ENCODE measurements at places on chromosomes 13 and 19. TPM values are rescaled to one million over a fixed set of nuclear protein-coding genes. Genes with fewer than 3 reads are reported as not detected.
A peak's percentile ranks its signal among the peaks of the same experiment; 100 is the strongest.

DNA sequence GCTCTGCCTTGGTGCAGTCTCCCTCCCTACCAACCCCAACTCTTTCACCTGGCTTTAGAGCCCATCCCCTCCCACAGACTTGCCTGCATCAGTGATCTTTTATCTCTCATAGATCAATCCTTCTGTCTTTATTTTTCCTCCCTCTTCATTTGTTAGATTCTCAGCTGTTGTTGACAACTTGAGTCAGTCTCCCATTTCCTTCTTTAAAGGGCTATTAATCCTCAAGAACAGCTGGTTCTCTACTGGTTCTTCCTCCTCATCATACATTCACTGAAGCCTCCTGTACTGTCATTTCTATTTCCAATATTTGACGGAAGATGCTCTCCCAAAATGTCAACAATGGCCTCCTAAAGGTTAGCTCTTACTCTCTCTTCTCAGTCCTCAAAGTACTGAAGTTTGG, 408.2 kb downstream of the TBC1D4 start:
- no peak for DNase-seq

The ADPRHL1 gene
- polyA plus RNA-seq: 0.35 TPM

- DNase-seq: no peak
Measured at GRCh38 chr19:41927497-41928192, 604 bp downstream of the ERFL start.

DNA sequence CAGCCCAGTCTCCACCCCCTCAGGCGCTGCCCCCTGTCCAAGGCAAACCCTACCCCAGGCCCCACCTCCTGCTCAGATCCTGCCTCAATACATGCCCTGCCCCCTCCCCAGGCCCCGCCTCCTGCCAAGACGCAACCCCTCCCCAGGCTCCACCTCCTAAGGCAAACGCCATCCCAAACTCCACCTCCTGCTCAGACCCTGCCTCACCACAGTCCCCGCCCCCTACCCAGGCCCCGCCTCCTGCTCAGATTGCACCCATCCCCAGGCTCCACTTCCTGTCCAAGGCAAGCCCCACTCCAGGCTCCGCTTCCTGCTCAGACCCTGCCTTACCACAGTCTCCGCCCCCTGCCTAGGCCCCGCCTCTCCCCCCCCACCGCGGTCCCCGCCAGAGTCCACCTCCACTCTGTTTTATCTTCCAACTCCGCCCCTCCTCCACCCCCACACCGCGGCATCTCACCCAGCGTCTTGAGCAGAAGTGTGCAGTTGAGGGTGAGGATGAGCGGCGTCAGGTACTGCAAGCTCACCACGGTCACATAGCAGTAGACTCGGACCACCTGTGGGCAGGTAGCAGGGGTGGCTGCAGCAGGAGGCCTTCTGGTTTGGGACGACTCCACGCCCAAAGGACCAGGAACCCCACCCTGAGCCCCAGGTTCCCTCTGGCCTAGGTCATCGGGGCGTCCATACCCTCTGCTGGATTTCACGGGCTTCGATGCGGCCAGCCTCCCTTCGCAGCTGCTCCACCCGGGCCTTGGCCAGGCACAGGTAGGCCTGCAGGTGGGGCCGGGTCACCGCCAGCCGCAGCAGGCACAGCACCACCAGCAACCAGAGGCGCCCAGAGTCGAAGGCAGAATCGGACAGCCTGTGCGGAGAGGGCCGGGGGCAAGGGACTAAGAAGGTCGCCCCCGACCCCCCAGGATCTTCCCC, 17.7 kb downstream of the TMEM161A start:
- DNase-seq: peak; percentile 59

The PRX gene
- 1.9 TPM for polyA plus RNA-seq

The PTH2 gene
- polyA plus RNA-seq: not detected

DNA sequence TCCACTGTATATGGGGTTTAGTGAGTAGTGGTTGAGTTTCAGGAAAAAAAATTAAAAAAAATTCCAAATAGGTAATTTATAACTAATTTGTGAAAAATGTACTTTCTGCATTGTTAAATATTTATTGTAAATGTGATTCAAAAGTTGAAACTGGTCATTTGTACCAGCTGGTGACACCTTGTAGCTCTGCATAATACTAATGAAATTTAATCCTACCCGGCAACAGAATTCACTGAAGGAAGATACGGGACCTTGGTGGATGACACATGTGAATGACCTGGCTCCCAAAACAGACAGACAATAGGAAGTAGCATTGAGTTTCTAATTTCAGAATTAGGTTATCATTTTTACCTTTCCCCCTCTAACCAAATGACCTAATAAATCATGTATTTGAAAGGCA, 73.8 kb downstream of the SLITRK6 start:
- DNase-seq: no peak

GRCh38 chr19:50328224-50328872, 829 bp downstream of the KCNC3 start:
- no peak for DNase-seq

DNA sequence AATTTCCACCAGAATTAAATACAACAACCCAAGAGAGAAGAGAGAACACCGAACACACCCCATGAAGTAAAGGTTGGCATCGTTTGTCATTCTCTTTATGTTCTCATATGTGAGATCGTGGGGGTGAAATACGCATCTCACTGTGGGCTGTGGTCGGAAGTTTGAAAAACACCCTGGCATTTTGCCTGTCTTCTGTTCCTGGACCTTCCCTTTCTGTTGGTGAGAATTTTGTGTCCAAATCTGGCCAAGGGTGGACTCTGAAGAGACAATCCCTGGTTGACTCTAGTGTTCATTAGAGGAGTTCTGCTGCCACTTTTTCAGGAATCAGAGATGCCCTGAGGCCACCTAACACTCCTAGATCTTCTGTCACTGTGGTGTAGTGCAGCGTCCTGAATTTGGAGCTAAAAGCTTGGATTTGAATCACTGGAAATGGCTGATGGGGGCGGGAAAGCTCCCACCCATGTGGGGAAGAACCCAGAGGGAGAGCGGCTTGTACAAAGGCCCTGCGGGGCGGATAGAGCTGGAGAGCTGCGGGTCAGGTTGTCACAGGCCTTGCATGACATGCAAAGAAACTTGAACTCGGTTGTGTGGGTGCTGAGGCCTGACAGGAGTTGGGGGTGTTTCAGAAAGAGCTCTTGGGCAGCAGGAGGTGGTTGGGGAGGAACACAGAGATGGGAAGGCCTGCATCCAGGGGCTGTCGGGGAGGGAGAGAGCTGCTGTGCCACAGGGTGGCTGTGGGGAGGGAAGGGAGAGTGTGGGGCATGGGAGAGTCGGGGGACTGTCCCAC, 11.1 kb upstream of the SPATA13 start:
- no peak for DNase-seq

The TRPC4 gene
- polyA plus RNA-seq: 1.8 TPM

DNA sequence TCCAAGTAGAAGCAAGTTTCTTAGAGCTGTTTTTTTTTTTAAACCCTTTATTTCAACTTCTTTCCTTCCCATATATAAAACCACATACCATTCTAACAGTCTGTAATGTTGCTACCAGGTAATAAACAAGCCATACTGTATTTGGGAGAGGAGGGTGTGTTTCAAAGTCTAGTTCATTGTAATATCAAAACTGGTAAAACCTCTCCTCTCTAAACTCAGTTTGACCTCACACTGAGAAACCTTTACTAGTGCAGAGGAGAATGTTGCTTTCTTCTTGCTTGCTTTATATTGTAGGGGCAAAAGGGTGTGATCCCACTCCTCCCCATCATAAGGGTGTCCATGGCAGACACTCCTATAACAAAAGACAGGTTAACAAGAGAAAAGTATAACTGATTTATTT, 155.1 kb downstream of the GGACT start:
- no peak for DNase-seq

GRCh38 chr13:107765724-107766401, 449.5 kb downstream of the LIG4 start:
- DNase-seq: no peak

GRCh38 chr19:14366529-14366928, 14.7 kb upstream of the ADGRE5 start:
- no peak for DNase-seq

DNA sequence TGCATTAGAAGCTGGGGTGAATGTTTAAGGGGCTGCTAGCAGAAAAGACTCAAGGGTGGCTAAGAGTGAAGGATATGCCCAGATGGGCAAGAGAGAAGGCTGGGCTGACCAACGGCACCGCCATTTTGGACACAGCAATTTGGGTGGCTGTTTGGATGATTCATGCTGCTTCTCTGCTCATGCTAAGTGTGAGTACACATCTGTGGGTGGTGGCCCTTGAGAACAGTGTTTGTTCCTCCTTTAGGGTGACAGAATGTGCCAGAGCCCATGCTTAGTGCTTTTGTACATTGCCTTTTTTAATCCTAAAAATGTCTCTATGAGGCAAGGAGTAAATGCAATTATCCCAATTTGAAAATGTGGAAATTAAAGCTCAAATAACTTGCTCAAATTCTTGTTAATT, 9.8 kb downstream of the CBY2 start:
- no peak for DNase-seq

DNA sequence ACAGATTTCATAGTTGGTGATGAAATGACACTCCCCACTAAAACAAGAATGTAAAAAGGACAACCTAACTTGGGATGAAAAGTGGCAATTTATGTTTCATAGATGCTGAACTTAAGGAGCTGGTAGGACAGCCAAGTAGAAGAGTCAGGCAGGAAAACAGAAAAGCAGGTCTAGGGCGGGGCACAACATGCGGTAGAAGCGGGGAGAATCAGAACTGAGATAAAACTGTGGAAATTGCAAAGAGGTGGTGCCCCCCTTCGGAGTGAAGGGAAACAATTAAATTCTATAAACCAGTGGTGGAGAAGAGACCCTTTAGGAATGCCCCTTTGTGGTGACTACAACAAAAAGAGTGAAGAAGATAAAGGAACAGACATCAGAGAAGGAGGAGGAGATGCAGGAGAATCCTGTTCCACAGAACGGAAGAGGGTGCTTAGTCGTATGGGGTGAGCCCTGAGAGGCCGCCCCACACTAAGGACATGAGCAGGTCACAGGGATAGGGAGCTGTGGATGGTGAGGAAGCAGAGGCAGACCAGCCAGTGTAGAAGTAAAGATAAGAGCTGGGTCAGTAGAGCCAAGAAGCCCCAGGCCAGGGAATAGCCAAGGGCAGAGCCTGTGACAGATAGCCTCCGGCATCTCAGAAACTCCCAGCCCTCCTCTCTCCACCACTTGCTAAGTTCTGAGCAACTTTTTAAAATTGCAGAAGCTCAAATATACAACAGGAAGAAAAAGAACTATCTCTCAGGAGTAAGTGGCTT, 100.3 kb upstream of the DOCK9 start:
- no peak for DNase-seq

The FRY gene
- polyA plus RNA-seq: 37.8 TPM

DNA sequence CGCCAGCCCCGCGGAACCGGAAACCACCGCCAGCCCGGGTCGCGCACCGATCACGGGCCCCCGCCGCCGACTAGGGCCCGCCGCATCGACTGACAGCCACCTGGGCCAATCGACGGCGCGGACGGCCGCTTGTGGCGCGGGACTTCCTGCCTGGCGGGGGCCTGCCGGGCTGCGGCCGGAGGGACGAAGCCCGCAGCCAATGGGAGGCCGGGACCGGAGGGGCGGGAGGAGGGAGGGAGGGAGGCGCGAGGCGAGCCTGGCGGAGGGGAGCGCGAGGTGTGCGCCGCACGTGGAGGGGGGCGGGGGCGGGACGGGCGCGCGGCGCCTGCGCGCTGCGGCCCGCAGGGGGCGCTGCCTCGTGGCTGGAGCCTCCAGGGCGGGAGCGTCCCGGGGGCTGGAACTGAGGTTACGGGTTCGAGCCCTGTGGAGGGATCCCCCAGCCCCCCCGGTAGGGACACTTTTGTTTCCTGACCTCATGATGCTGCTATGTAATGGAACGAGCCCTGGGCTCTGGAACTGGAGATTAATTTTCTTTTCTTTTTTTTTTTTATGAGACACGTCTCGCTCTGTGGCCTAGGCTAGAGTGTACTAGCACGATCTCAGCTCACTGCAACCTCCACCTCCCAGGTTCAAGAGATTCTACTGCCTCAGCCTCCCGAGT, at the start of gene MLLT1:
Gene MLLT1 (minus strand): TSS at position 45 of the 661 bp plus-strand sequence. CDS start 191 bp downstream, outside the sequence.
- peak; percentile 93 for DNase-seq

GRCh38 chr13:110869231-110869804, 45.6 kb downstream of the ANKRD10 start:
- no peak for DNase-seq

DNA sequence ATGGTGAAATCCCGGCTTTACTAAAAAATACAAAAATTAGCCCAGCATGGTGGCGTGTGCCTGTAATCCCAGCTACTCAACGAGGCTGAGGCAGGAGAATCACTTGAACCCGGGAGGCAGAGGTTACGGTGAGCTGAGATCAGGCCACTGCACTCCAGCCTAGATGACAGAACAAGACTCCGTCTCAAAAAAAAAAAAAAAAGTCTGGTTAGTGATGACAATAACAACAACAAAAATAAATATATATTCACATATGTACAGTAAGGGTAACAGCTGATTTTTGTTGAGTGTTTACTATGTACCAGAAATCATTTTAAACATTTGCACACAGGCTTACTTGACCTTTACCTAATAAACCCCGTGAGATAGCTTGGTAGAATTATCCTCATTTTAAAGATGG, 23.0 kb downstream of the RRAS start:
- DNase-seq: no peak
